NCI-H446 (cell line): ENCODE measurements at places on chromosomes 5 and 9.

DNA sequence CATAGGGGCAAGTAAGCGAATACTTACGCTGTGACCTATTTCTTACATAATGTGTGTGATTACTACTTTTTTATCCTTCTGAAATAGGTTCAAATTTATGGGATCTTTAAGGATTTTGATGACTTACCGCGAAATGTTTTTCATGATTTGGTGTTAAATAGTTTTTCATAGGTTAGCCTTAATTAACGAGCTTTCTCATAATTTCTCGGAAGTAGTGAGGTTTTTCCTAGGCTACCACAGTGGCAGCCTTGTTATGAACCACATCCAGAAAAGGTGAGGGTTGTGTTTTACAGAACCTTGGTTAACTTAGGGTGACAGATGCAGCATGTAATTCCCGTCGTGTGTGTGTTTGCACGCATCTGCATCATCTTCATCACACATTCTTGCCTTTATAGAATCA lies 1.3 kb downstream of the SH3GL2 start:
- no peak for DNase-seq

- no peak for DNase-seq
These were observed 17.8 kb downstream of the SLC38A9 start for GRCh38 chr5:55694152-55694830.

GRCh38 chr5:54275361-54275760 lies 35.0 kb downstream of the ARL15 start:
- no peak for DNase-seq

DNA sequence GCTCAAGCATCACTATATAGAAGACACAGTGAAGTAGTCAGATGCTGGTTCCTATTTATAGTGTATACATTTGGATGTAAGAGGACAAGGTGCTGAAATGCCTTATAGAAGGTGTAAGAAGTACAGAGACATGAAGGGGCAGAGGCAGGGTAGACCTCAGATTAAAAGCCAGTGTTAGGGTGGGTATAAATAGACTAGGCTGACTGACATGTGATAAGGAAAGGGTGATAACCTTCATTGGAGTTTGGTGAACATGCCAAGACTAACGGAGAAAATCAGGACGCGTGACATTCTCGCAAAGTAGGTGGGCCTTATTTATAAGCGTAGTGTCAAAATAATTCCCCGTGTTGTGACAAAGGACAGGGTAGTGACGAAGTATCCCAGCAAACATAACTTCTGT lies 59.1 kb upstream of the HRH2 start:
- no peak for DNase-seq

- DNase-seq: no peak
These were observed 83.4 kb downstream of the ACTL7B start for GRCh38 chr9:108772301-108772894.

DNA sequence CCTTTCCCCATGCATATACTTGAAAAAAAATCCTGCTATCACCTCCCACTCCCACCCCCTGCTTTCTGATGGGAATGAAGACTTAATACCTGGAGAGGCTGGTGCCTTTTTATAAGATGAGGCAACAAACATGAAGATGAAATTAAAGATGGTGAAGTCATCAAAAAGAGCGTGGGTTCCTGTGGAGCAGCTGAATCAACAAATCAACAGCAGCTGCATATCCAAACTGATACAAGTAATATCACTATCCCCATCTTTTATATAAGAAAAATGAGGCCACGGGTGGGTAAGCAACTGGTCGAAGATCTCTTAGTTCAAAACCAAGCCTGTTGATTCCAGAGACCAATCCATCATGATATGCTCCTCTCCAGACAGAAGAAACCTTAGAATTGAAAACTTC lies 268.5 kb downstream of the ENC1 start:
- no peak for DNase-seq

GRCh38 chr9:86778761-86779160 lies 168.5 kb downstream of the GAS1 start:
- no peak for DNase-seq

- DNase-seq: no peak
These were observed 45.8 kb downstream of the THOC3 start for GRCh38 chr5:175922192-175922885.

DNA sequence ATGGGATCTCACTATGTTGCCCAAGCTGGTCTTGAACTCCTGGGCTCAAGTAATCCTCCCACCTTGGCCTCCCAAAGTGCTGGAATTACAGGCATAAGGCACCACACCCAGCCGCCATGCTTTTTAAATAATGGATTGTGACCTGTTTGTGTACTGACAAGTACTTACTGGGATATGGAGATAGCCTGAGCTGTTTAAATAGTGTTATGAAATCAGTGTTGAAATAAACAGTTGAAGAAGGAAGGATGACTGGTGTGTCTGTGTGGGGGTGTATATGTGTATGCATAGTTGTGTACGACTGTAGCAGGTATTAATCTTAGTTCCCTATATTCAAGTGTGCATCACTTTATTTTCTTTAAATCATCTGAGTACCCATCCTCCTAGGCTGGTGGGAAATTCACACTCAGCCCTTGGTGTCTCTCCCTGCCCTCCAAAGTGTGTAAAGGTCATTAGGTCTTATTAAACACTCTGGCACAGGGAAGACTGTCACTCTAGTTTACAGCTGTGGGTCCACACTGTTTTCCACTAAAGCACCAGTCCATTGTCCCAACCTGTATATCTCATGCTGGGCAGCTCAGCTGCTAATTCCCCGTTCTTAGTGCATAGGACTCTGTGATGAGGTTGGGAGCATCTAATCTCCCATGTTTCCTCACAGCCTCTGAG lies 91.0 kb downstream of the SNX18 start:
- DNase-seq: no peak
